ENCODE measurements at places on chromosomes 5 and 9. TPM values are rescaled to one million over a fixed set of nuclear protein-coding genes. Genes with fewer than 3 reads are reported as not detected.

DNA sequence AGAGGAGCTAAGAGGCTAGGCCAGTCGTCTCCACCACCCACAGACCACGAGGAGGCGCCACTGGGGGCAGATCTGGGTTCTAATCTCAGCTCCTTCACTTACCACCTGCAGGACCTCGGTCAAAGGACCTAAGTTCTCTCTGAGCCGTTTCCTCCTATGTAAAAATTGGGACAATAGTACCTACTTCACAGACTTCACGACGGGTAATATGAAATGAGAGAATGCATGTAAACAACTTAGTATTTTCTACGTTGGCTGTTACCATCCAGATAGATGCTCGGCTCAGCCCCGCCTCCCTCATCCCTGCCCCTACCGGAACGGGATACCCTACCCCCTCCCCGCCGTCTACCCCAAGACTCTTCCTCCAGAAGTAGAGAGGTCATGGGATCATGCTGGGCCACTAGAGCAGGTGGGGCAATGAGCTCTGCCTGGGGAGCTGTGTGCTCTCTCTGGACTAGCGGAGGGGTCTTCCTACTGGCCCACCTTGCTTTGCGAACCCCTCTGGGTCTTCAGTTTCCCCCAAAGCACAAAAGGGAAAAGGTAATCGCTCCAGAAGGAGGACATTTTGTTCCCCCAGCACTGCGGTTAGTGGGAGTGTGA is 541 bp downstream of the GNPDA1 start:
- DNase-seq = peak; percentile 83
- no peaks in the 10 kb centered on the region for H3K27me3 ChIP-seq
- no peaks in the 10 kb centered on the region for H3K36me3 ChIP-seq
- H3K4me1 ChIP-seq = peaks cover 55% of the 10 kb centered on the region
- peak overlapping the region; percentile 59 for H3K4me3 ChIP-seq

DNA sequence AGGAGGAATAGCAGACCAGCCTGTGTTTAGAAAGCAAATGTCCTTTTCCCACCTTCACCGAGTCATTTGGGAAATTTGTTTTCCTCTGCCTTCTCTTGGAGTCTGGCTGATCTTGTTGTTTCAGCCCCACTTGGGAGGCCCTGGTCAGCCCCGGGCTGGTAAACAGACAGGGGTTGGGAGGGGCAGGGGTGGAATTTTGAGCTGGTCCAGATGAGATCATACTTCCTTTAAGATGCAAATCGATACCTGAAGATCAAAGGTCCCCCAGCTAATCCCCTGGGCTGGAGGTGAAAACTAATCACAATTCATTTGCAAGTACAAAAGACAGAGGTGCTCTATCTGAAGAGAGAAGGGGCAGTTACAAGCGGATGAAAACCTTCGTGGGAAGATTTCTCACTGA is 118.4 kb downstream of the PAPPA start:
- no peak overlapping the region for H3K4me3 ChIP-seq
- H3K4me1 ChIP-seq = no peaks in the 10 kb centered on the region
- no peaks in the 10 kb centered on the region for H3K27me3 ChIP-seq
- H3K36me3 ChIP-seq = no peaks in the 10 kb centered on the region
- no peak for DNase-seq

DNA sequence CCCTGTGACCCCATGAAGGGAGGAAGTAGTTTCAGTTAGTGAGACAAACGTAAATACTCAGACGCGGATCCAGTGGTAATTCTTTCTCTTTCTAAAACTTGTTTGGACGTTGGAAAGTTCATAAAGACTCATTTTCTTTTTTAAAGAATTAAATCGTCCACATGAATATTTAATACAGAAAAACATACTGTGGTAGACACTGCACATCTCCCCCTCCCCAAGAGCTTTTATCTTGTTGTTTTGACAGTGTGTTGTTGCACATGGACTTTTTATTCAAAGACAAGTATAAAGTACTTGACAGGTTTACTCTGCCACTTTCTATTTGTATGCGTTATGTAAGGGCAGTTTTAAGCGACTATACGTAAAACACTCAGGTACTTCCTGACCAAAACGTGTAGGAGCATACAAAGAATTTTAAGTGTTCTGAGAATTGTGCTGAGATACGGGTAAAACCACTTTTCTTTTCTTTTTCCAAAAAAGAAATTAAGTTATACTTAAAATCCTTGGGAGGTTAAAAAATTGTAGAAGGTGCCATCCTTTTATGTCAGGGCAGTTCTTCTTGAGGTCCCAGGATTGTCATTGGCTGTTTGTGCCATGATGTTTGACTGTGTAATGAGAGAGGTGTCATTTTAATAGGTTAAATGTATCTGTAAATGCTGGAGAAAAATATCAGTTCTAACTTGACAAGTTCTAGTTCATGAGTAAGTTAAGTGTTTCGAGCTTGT is 1.3 kb downstream of the NIPBL start:
- H3K36me3 ChIP-seq = no peaks in the 10 kb centered on the region
- no peaks in the 10 kb centered on the region for H3K27me3 ChIP-seq
- H3K4me3 ChIP-seq = peak overlapping the region; percentile 71

GRCh38 chr9:4301971-4302427 is 2.1 kb upstream of the GLIS3 start:
- H3K4me3 ChIP-seq = no peak overlapping the region
- no peak for DNase-seq
- H3K36me3 ChIP-seq = no peaks in the 10 kb centered on the region
- H3K27ac ChIP-seq = no peak overlapping the region

DNA sequence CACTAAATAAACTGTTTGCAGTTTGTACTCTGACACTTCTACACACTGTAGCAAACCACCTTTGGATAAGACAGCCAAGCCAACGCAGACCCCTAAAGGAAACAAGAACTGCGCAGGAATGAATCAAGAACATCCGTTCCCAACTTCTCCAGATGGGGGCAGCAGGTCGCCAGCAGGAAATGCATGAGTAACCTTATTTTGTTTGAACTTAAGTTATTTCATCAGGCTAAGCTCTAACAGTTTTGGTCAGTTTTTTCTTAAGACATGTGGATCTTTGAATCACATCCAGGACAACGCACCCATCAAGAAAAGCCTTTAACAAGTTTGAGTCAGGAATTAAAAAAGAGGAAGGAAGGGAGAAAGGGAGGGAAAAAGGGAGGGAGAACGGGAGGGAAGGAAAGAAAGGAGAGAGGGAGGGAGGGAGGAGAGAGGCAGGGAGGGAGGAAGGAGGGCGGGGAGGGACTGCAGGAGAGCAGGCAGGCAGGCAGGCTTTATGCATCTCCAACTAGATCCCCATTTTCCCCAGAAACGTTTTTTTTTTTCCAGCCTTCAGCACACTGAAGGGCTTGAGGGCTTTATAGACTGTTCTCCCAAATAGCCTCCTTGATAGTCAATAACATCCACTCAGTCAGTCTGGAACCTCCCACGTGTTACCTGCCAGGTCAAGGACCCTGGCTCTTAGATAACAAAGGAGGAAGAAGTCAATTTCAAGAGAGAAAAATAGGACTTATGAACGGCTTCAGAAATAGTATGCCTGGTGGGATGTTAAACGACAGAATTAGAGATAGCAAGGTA is 22.2 kb downstream of the BHMT start:
- no peak overlapping the region for H3K27ac ChIP-seq
- H3K4me3 ChIP-seq = no peak overlapping the region
- H3K4me1 ChIP-seq = peaks cover 7% of the 10 kb centered on the region
- no peak for DNase-seq
- H3K36me3 ChIP-seq = no peaks in the 10 kb centered on the region

DNA sequence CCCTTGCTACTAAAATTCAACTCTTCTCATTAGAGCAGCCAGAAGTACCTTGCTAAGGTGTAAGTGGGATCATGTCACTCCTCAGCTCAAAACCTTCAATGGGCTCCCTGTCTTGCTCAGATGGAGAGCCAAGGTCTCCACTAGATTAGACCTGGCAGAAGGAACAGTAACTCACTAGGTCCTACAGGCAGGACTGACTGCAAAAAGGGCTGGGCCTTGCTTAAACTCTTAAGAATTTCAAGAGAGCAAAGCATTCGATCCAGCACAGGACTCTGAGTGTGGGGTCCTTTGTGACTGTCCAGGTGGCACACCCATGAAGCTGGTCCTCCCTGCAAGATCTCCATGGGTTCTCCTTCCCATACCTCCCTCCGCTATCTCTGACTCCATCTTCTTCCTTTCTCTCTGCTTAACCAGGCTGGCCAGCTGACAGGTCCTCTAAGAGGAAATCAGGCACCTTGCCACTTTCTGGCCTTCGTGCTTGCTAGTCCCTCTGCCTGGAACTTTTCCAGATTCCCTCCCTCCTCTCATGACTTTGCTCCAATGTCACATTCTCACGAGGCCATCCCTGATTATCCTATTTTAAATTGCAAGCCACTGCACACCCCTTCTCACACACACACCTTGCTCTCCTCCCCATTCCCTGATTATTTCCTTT is 70.2 kb downstream of the BASP1 start:
- no peaks in the 10 kb centered on the region for H3K36me3 ChIP-seq
- no peak overlapping the region for H3K27ac ChIP-seq
- no peak for DNase-seq
- H3K27me3 ChIP-seq = no peaks in the 10 kb centered on the region
- no peaks in the 10 kb centered on the region for H3K4me1 ChIP-seq
- H3K4me3 ChIP-seq = no peak overlapping the region

GRCh38 chr5:115096034-115096769 is 73.5 kb downstream of the TRIM36 start:
- H3K4me3 ChIP-seq = no peak overlapping the region
- H3K27ac ChIP-seq = no peak overlapping the region
- H3K27me3 ChIP-seq = no peaks in the 10 kb centered on the region
- DNase-seq = no peak
- H3K36me3 ChIP-seq = no peaks in the 10 kb centered on the region
- no peaks in the 10 kb centered on the region for H3K4me1 ChIP-seq

- peaks cover 12% of the 10 kb centered on the region for H3K27me3 ChIP-seq
- no peak overlapping the region for H3K27ac ChIP-seq
- no peaks in the 10 kb centered on the region for H3K36me3 ChIP-seq
- no peak for DNase-seq
- no peak overlapping the region for H3K4me3 ChIP-seq
- H3K4me1 ChIP-seq = peaks cover 7% of the 10 kb centered on the region
Measured at GRCh38 chr5:150299571-150300327, 3.0 kb downstream of the ARSI start.

RASEF gene
- 0.51 TPM for total RNA-seq

GRCh38 chr5:5546408-5546807 is 123.9 kb downstream of the ICE1 start:
- H3K4me3 ChIP-seq = no peak overlapping the region
- no peaks in the 10 kb centered on the region for H3K36me3 ChIP-seq
- H3K27ac ChIP-seq = no peak overlapping the region
- no peaks in the 10 kb centered on the region for H3K27me3 ChIP-seq

DNA sequence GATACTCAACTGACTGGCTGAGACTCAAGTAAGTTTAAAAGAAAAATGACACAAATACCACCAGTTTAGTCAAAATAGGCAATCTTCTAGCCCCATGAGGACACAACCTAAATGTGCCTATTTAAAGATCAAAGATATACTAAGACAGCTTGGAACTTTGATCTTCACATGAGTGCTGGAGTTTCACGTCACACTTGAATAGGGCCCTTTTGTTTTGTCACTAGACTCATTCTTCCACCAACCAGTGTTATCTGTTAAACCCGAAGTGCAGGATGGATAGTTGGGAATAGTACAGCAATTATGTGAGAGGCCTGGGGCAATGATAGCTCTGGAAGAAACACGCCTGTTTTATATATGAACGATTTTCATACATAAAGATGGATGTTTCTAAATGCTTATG is 792.8 kb upstream of the NUDT12 start:
- no peaks in the 10 kb centered on the region for H3K36me3 ChIP-seq
- no peaks in the 10 kb centered on the region for H3K27me3 ChIP-seq
- no peak for DNase-seq
- H3K27ac ChIP-seq = no peak overlapping the region

- H3K36me3 ChIP-seq = peaks cover 4% of the 10 kb centered on the region
- no peaks in the 10 kb centered on the region for H3K4me1 ChIP-seq
- no peak for DNase-seq
- no peaks in the 10 kb centered on the region for H3K27me3 ChIP-seq
Measured at GRCh38 chr5:119527351-119527750, 75.1 kb downstream of the HSD17B4 start.

DNA sequence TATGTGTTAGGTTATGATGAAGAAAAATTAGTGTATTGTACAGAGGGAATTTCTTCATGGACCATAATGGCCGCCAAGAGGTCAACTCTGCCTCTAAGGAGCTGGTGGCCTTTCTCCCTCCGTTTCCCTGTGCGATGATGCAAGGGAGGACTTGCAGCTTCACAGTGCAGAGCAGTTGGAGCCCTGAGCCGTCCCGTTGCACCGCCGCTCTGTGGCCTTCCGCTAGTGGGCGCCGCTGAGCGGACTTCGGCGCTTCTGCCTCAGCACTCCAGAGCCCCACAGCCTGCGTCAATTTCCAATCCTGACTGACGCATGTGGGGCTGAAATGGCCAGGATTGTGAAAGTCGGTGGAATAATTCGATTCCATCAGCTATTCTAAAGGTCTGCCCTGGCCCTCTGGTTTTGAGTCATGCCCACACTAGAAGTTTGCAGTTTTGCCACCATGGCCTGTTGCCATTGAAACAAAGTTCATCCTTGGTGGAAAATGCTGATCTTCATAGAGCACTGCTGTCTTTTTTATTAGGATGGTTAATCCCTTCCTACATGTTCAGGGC is 22.7 kb upstream of the LECT2 start:
- H3K27ac ChIP-seq = no peak overlapping the region
- peak; percentile 87 for DNase-seq
- H3K4me3 ChIP-seq = no peak overlapping the region
- H3K27me3 ChIP-seq = no peaks in the 10 kb centered on the region
- no peaks in the 10 kb centered on the region for H3K4me1 ChIP-seq
